ENCODE measurements at places on chromosomes 12 and 14.

DNA sequence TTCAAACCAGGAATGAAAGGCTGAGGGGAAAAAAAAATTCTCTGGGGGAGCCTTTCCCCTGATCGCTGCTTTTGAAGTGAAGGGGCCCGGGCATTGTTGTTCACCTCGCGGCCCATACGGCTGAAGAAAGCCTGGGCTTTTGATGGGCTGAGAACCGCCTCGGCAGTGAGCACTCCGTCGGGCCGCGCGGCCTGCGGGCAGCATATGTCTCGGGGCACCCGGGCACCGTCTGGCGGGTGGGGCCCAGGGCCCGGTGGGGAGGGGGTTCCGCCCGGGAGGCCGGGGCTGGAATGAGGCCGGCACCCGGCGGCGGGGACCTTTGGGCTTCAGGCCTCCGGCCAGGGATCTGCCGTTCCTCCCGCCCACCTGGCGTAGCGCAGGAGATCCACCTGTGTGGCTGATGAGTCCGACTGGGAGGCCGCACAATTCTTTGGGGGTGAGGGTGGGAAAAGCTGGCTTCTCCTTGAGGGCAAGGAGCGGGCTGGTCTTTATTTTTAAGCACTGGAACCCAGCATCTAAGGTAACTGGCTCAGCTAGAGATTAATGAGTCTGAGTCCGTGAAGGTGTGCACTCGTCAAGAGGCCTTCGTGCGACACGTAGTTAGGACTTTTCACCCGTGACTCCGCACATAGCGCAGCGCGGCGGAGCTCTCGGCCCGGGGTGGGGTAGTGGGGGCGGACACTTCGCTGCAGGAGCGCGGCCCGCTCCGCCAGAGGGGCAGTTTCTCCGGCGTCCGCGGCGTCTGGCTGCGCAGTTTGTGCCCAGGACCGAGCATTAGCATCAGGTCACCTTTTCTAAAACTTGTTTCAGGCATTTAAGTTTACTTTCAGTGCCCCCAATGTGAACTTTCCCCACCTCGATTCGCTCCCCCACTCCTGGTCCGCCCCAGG lies 10.6 kb downstream of the FOXA1 start:
- no peak for DNase-seq

DNA sequence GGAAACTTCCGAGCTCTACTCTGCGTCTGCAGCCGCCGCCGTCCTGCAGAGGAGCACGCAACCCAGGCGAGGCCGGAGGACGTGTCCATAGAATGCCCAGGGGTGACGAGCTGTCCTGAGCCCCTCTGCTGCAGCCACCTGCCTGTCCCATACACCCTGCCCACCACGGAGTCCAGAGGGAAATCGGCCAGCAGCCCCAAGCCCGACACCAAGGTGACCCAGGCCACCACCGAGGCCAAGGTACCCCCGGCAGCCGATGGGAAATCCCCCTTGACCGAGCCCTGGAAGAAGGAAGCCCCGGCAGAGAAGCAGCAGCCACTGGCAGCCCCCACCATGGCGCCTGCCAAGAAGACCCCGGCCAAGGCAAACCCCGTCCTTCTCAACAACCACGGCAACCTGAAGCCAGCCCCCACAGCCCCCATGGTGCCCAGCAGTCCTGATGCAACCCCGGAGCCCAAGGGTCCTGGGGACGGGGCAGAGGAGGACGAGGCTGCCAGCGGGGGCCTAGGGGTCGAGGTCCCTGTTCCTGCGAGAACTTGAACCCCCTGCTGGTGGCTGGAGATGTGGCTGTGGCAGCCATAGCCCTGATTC lies 128.7 kb upstream of the C14orf180 start:
- DNase-seq = no peak

DNA sequence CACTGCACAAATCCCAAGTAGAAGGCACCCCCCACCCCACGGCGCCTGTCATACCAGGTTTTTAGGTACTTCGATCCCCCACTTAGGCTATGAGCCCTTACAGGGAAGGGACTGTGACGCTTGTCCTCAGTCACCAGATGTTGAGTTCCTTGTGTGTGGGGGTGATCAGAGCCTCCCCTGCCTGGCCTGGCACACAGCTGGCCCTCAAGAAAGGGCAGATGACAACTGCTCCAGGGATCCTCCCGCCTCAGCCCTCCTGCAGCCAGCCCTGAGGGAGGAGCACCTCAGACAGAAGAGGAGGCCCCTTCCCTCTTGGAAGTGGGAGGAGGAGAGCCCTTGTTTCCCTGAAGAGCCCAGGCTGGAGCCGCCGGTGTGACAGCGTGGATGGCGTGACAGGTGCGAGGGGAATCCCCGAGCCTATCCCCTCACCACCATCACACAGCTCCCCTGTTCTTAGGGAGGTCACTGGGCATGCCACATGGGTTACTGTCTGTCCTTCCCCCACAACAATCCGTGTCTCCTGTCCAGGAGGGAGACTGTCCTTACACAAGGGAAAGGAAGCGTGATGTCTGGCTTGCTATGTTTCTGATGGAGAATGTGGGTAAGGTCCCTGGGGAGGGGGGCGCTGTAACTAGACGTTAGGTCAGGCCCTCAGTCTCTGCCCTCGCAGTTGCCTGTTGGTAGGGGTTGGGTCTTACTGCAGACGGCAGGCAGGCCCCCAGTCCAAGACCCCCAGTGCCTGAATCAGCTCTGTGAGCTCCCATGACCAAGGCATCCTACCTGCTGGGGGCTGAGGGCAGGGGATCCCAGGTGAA lies 31.4 kb downstream of the P2RX4 start:
- DNase-seq = no peak

GRCh38 chr14:102629011-102629444 lies 36.6 kb downstream of the RCOR1 start:
- DNase-seq = no peak

- DNase-seq = peak; percentile 79
These were observed 2.2 kb upstream of the KRT3 start for GRCh38 chr12:52798003-52798670.

DNA sequence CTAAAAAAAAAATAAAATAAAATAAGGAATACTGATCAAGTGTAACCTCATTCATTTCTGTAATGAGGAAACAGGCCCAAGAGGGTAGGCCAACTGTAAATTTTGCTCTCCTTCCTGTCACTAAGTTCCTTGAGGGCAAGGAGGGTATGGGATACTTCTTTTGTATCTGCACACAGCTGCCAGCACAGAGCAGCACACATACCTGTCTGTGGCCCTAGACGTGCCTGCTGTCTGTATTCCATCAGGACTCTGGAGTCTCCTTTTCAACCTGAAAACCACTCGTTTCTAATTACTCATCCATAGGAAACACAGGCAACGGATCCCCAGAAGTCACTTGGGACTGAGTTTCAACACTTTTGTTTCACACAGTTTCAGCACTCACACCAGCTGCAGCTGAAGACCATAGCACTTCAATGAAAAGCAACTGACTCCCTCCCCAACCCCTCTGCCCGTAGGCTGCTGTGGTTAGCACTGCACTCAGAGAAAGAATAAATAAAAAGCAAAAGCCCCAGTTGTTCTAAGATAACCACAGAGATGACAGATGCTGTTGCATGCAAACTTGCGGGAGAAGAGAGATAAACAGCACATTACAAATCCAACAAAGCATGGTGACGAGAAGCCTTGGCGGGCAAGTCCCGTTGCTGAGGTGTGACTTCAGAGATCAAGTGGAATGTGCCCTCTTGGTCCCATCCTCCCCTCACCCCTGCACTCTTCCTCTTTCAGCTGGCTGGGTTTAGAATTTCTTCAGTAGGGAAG lies 24.9 kb downstream of the CRACR2A start:
- peak; percentile 72 for DNase-seq

DNA sequence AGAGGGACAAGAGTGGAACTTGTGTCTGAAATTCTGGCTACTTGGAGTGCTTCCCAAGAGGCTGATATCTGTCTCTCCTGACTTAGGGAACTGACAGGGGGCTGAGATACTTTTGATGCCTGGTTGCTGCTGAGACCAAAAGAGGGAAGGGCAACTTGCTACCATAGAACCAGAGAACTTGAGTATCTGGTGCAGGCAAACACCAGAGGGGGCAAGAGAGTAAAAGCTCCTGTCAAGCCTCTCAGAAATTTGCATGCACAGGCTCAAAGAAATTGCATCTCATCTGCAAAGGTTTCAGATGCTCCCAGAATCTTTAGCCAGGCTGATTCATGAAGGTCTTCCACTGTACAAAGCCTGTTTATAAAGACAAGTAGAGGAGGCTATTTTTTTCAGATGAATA lies 391.3 kb upstream of the FOXG1 start:
- peak; percentile 26 for DNase-seq

GRCh38 chr12:24900196-24900595 lies 48.7 kb downstream of the BCAT1 start:
- no peak for DNase-seq

DNA sequence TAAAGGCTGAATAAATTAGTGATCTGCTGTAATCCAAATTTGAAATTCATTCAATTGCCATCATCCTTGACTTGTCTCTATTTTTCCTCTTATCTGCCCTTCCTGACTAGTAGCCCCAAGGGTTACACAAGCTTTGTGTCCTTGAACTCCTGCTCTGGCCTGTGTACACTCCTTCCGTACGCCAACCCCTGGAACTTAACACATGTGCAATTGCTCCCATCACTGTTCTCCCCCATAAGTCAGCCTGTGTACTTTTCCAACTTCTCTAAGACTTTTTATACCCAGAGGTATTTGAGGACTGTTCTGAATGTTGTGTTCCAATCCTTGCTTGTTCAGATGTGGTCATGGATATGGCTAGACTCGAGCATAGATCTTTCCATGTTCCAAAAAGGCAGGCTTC lies 171.1 kb upstream of the G2E3 start:
- no peak for DNase-seq

DNA sequence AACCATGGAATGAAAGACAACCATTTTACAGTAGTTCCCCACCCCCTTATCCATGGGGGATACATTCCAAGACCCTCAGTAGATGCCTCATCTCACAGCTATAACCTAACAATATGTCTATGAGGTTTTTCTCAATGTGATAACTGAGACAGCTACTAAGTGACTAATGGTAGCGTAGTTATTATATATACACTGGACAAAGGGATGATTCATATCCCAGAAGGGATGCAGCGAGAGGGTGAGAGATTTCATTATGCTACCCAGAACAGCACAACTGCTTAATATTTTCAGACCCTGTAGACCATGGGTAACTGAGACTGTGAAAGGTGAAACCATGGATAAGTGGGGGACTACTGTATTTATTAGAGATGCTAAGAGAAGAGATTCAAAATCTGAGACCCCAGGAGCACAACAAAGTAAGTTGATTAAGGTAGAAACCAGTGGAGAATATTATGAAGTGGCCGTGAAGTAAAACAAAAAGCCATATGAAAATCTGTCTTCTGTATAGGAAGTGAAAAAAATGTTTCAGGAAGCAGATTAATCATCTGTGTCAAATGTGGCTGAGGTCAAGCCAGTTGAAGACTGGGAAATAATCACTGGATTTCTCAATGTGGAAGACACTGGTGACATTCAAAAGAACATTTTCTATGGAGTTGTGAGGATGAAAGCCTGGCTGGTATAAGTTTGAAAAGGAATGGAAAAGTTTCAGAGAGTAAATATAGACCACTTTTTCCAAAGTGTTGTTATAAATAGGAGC lies 77.2 kb downstream of the RPL10L start:
- peak; percentile 39 for DNase-seq

DNA sequence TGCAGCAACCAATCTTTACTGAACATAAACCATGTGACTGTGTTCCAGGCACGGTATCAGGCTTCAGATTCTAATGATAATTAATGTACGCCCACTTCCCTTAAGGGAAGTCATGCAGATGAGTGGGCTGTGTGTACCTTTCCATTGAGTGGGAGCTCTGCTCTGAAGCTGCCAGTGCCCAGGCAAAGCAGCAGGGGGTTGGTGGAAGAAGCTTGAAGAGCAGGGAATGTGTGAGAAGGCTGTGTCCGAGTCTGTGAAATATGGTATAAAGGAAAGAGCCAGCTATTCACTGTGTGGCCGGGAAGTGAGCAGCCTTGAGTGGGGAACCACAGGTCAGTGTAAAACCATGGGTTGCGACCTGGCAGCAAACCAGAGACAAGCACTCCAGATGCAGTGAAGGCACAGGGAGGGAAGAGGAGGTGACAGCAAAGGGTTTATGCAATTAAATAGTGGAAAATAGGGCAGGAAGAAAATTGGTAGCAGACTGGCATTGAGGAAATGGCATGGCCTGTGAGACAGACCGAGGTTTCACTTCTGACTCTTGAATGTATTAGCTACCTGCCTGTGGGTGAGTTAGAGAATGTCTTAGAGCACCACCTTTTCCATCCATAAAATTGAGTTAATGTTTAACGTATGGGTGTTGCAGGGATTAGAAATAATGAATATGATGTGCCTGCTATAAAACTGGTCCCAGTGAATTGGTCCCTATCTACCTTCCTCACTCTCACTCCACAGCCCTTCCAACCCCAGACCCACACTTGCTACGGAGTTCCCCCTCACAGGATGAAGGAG lies 116.4 kb downstream of the NTF3 start:
- no peak for DNase-seq

DNA sequence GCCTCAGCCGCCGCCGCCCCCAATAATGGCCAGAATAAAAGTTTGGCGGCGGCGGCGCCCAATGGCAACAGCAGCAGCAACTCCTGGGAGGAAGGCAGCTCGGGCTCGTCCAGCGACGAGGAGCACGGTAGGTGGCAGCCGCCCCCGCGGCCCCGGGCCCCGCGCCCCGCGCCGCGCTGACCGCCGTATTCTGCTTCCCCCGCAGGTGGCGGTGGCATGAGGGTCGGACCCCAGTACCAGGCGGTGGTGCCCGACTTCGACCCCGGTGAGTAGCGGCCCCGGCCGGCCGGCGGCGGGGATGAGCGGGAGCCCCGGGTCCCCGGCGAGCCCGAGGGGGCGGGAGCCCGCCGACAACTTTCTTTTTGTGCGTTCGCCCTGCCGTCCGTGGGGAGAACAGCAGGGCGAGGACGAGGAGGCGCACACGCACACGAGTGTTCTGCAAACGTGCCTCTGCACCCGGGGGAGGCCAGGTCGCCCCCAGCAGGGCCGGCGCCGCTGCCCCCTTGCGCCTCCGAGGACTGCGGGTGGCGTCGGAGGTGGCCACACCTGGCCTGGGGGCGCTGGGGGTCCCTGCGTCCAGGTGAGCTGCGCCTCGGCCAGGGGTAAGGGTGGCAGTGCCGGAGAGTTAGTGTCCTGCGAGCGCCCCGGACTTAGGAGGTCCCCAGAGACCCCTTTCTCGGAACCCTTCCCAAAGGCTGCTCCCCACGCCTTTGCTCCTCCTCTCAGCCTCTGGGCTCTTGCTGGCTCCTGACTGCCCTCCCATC lies 794 bp downstream of the RCOR1 start:
- DNase-seq = no peak

DNA sequence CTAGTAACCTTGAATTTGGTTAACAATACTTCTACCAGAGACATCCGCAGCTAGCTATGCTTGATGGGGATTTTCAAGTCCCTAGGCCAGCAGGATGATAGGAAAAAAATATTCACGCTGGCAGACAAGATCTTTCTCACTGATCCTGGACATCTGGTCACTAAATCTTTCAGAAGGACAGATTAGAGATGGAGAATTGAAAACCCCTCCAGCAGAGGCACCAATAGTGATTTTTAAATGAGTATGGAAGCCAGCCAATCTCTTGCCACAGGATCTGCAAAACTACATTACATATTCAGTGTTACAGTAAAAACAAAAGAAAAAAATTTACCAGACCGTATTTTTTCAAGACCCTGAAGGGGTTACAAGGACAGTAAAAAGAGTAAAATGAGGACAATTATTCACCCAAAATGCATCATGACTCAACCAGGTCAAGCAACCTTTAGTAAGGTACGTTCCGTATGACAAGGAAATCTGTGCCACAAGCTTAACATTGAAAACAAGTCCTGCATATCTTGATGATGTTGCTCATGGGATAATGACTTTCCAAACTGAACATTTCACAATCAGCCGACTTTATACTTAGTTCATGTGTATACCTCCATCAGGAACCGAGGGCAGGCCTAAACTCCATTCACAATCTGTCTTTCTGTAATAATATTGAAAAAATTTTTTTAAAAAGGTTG lies 239.5 kb downstream of the GXYLT1 start:
- DNase-seq = no peak
